NCI-H1417 treated with DMSO at 0.1 percent for 48 hours (cell line): ENCODE measurements at places on chromosomes 2 and 18.

- DNase-seq: peak; percentile 64
Measured at GRCh38 chr18:657311-658000, at the start of gene TYMS. TYMS (plus strand) TSS chr18:657653; CDS start chr18:657743, 90 bp downstream.

DNA sequence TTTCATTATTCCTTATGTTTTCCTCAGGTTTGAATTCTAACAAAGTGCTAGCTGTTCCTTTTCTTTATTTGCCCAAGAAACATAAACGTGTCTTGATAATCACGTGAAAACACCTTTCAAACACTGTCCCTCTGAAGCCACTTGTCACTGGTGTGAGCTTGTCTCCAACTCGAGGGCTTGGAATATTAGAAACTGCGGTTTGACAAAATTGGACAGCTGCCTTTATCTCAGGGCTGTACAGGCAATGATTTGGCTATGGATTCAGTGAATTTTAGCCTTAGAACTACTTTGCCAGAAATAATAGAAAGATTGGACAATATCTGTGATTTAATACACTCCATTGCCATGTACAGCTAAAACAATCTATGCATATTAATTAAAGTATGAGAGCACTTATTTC, 763.0 kb upstream of the ACVR2A start:
- DNase-seq: no peak

DNA sequence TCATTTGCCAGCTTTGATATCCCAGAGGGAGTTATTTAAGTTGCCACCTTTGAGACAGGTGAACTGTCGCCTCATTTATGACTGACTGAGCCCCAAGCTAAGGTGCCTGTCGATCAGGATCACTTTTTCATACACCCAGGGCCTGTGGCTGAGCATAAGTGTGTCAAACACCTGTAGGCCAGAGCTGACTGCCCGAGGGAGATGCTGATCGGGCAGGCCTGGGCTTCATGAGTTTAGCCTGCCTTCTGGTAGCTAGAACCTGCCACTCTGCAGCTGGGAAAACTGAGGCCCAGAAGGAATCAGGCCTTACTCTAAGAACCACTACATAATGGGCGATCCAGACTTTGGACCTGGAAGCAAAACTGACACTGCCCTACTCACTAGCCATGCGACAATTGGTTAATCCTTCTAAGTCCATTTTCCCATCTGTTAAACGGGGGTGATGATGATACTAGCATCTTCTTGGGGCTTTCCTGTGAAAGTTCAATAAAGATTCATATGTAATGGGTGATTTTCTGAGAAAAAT, 188.7 kb upstream of the GLI2 start:
- no peak for DNase-seq

GRCh38 chr2:224133387-224133786, 94.3 kb upstream of the SERPINE2 start:
- DNase-seq: no peak
